ENCODE measurements at places on chromosomes 5 and 9.

GRCh38 chr5:75300084-75300483, 36.9 kb upstream of the HMGCR start:
- no peak overlapping the region for H3K4me3 ChIP-seq
- no peaks in the 10 kb centered on the region for H3K4me1 ChIP-seq
- H3K27me3 ChIP-seq = no peaks in the 10 kb centered on the region
- H3K27ac ChIP-seq = no peak overlapping the region
- no peaks in the 10 kb centered on the region for H3K36me3 ChIP-seq
- no peak for DNase-seq

GRCh38 chr9:126097679-126098078, 228.9 kb upstream of the MVB12B start:
- H3K4me1 ChIP-seq = no peaks in the 10 kb centered on the region
- DNase-seq = no peak
- H3K27me3 ChIP-seq = no peaks in the 10 kb centered on the region
- no peak overlapping the region for H3K27ac ChIP-seq
- H3K36me3 ChIP-seq = no peaks in the 10 kb centered on the region
- no peak overlapping the region for H3K4me3 ChIP-seq

GRCh38 chr5:17203329-17204132, 13.9 kb upstream of the BASP1 start:
- peaks cover 23% of the 10 kb centered on the region for H3K4me1 ChIP-seq
- H3K27ac ChIP-seq = peak overlapping the region; percentile 11
- no peaks in the 10 kb centered on the region for H3K27me3 ChIP-seq
- peak; percentile 91 for DNase-seq
- no peak overlapping the region for H3K4me3 ChIP-seq

DNA sequence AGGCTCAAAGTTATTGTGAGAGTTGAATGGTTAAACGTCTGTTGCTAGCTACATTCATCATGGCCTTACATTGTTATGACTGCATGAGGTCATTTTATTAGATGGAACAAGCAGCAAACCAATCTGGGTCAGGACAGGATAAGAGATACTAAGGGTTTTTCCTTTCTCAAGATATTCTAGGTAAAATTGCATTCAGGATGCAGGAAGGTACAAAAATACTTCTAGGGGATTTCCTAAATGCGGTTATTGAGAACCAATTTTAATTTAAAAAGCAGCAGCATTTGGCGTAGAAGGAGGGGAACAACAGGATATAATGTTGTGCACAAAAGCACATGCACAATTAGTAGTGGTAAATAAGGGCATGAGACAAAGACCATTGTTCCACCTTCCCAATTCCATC, 39.2 kb upstream of the LURAP1L start:
- H3K27ac ChIP-seq = no peak overlapping the region
- H3K36me3 ChIP-seq = no peaks in the 10 kb centered on the region
- H3K4me3 ChIP-seq = no peak overlapping the region

GRCh38 chr5:90921418-90921973, 362.9 kb downstream of the ADGRV1 start:
- no peaks in the 10 kb centered on the region for H3K27me3 ChIP-seq
- peak; percentile 27 for DNase-seq
- H3K27ac ChIP-seq = no peak overlapping the region
- H3K4me3 ChIP-seq = no peak overlapping the region
- H3K4me1 ChIP-seq = peaks cover 9% of the 10 kb centered on the region
- no peaks in the 10 kb centered on the region for H3K36me3 ChIP-seq

- H3K36me3 ChIP-seq = no peaks in the 10 kb centered on the region
- H3K27me3 ChIP-seq = peaks cover 6% of the 10 kb centered on the region
- H3K4me3 ChIP-seq = no peak overlapping the region
- peaks cover 19% of the 10 kb centered on the region for H3K4me1 ChIP-seq
- DNase-seq = no peak
Observed at GRCh38 chr5:673831-674629, 19.1 kb downstream of the TPPP start.

DNA sequence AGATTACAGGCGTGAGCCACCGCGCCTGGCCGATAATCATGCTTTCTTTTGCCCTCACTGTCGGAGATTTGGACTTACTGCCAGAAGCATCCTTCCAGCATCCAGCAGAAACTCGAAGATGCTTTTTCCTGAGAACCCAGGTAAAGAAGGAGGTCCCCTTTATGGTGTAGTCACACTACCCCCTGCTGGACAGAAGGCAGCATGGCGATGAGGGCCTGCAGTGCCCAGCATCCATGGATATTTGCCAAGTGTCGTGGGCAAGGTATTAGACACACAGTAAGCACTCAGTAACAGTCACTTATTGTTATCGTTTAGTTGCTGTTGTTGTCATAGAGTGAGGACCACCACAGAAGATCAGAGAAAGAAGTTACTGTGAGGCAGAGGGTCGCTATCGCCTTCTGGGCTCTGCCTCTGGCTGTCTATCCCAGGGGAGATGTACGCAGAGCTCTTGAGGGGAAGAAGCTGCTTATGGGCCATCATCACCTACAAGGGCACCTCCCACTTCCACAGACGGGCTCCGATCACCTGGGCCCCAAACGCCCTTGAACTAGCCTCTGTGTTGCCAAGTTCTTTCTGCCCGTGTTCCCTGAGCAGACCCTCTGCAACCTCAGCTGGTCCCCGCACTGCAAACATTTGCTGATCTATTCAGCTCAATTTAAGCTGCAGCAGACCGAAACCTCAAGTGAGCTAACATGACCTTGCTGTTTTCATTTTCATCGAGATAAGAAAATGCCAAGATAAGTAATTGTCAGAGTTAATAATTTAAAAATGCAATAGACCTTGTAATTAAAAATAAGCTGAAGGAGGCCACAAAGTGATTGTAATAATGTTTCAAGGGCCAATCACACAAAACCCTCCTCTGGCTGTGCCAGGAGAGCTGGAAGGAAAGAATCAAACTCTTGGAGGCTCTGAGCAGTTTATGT, 23.9 kb downstream of the C5orf15 start:
- no peak overlapping the region for H3K27ac ChIP-seq
- no peaks in the 10 kb centered on the region for H3K4me1 ChIP-seq
- no peaks in the 10 kb centered on the region for H3K27me3 ChIP-seq

DNA sequence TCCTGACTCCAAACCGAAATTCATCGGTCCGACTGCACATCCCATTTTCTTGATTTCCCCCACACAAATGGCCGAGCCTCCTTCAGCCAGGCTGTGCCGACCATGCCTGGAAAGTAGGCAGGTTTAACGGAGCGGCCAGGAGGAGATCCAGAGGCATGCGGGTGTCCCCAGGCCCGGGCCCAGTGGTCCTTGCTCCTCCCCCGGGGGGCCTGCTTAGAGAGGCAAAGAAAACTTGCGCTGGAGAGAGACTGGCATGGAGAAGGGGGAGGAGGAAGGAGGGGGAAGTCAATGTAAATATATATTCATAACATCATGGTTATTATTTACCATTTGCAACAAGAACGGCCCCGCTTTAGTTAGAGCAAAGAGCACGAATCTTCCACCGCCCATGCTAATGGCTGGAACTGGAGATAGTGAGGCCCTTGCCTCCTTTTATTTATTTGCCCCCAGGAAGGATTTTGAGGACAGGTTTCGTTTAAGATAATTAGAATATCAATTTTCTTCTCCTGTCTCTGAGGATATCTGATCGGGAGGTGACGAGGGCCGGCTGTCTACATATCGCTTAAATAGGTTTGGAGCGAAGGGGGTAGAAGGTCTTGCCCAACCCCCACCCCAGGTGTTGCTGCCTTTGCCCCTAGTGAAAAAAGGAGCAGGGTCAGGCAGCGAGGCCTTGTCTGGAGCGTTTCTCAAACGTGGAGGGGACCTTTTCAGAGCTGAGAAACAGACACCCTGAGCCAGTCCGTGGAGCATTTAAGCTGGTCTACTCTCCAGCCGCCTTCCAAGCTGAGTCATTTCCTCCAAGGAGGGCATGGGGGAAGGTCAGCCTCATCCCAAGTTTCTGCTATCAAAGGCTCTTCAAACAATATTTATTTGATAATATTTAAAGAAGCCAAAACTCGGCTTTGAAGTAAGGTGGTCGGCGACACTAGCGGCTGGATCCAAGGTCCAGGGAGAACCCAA, 2.5 kb downstream of the BARHL1 start:
- no peaks in the 10 kb centered on the region for H3K36me3 ChIP-seq
- peaks cover 100% of the 10 kb centered on the region for H3K27me3 ChIP-seq
- no peak overlapping the region for H3K4me3 ChIP-seq
- H3K4me1 ChIP-seq = peaks cover 4% of the 10 kb centered on the region
- H3K27ac ChIP-seq = no peak overlapping the region
- DNase-seq = no peak

- peaks cover 43% of the 10 kb centered on the region for H3K27me3 ChIP-seq
- peaks cover 32% of the 10 kb centered on the region for H3K4me1 ChIP-seq
- H3K27ac ChIP-seq = no peak overlapping the region
- no peaks in the 10 kb centered on the region for H3K36me3 ChIP-seq
Observed at GRCh38 chr9:89602978-89603766, 1.6 kb upstream of the GADD45G start.
